ENCODE measurements at places on chromosomes 3 and 15.

DNA sequence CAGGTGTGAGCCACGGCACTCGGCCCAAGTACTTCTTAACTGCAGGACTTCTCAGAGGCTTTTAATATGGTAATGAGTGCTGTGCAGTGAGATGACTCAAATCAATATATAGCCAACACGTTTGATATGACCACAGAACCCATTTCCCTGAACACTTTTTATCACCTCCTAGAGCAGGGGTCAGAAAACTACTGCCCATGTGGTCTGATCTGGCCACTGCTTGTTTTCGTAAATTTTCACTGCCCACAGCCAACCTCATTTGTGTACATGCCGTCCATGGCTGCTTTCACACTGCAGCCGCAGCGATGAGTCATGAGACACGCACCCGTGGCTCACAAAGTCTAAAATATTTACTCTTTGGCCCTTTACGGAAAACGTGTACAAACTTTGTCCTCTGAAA is 179.2 kb downstream of the RORA start:
- no peak for ATAC-seq

GRCh38 chr3:177574222-177574856 is 377.1 kb upstream of the TBL1XR1 start:
- ATAC-seq: peak; percentile 99

DNA sequence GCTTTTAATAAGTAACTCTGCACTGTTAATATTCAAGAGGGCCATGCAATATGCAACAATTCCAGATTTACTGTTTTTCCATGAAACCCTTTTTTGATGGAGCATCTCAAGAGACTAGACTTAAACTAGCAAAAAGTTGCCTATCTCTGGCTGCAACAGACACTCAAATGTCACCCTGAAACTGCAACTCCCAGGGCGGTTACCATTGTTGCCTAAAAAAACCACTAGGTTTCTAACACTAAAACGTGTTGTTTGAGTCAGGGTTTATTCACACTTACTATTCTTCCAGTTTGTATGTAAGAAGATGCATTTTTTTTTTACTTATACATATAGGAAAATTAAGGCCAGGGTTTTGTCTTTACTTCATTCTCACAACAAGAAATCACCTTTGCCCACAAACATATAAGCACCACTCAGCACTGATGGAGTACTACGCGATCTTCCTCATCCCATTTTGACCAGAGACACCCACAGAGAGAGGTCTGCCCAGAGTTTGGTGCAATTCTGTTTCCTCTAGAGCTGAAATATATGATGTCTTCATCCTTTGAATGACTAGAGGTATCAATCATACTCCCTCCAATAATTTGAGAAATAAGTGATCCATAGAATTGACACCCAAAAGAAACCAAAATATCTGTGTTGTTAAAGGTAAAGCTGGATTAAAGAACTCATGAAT is 124.0 kb upstream of the SNTN start:
- ATAC-seq: no peak

DNA sequence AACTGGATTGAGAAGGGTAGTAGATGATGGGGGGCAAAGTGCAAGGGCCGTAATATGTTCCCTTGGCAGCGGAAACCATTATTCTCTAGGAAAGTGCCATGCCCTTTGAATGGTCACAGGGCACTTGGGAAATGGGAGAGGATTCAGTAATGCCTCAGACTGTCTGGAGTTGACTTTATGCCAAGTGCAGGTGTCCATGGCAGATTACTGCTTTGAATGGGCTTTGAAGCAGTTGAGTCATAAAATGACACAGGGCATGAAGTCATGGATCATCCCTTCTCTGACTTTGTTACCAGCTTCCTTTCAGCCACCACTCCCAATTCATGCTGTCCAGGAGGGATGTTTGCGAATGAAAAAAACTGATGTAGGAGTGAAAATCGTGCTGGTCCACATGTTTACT is 20.1 kb downstream of the AADACL2 start:
- no peak for ATAC-seq

- peak; percentile 78 for ATAC-seq
Observed at GRCh38 chr15:68586274-68586961, 7.6 kb downstream of the CORO2B start.

- peak; percentile 46 for ATAC-seq
Observed at GRCh38 chr3:16290007-16290826, 25.2 kb downstream of the OXNAD1 start.

GRCh38 chr3:12729051-12729651 is 29.9 kb downstream of the TMEM40 start:
- ATAC-seq: no peak

GRCh38 chr3:177721864-177722785 is 524.8 kb upstream of the TBL1XR1 start:
- no peak for ATAC-seq

DNA sequence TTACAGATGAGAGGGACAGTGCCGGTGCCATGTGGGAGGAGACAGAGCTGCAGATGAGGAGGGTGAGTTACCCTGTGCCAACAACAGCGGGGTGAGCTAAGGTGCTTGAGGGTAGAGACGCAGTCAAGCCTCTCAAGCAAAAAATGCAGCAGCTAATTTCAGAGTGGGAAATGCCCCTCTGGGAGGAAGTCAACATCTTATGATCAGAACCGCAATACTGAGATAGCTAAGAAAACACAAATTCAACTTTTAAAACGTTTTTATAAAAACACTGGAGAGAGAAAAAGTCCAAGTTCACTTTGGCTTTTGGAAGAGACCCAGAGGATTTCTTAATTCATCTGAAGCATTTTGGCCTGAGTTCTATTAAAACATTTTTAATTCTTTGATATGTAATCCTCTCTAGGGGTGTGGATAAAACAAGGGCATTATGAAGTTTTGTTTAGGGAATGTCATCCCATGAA is 319.2 kb downstream of the SLC9A9 start:
- ATAC-seq: no peak

DNA sequence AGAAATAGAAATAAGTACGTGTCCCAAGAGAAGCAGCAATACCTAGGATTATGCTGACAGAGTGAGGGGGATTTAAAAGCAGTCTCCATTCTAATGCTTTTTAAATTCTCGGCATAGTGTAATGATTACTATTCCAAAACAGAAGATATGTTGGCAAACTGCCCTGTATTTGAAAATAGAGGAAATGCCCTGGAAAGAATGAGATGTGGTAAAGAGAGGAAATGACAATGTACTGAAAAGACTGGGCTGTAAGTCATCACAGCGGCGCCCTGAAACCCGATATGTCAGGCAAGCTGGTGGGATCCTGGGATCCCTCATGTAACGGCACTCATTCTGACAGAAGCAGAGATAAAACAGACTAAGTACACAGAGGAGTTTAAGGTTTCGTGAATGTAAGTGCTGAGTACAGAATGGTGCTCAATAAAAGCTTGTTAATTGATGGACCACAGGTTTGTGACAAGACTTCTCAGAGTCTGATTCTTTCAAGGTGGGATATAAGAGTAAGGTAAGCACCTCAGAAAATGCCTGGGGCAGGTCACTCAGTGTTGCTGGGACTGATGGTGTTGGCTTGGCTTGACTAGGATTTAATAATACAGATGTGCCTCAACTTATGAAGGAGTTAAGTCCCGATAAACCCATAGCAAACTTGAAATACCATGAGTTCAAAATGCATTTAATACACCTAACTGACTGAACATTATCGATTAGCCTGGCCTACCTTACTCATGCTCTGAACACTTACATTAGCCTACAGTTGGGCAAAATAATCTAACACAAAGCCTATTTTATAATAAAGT is 91.4 kb downstream of the NFKBIZ start:
- no peak for ATAC-seq

GRCh38 chr3:34159613-34160420 is 361.4 kb downstream of the PDCD6IP start:
- no peak for ATAC-seq

GRCh38 chr15:100785181-100786138 is 94.2 kb upstream of the ALDH1A3 start:
- no peak for ATAC-seq

- ATAC-seq: no peak
Observed at GRCh38 chr3:48243886-48244285, 3.0 kb downstream of the ZNF589 start.

- ATAC-seq: peak; percentile 70
Observed at GRCh38 chr15:66225656-66226274, 27.8 kb downstream of the MEGF11 start.

DNA sequence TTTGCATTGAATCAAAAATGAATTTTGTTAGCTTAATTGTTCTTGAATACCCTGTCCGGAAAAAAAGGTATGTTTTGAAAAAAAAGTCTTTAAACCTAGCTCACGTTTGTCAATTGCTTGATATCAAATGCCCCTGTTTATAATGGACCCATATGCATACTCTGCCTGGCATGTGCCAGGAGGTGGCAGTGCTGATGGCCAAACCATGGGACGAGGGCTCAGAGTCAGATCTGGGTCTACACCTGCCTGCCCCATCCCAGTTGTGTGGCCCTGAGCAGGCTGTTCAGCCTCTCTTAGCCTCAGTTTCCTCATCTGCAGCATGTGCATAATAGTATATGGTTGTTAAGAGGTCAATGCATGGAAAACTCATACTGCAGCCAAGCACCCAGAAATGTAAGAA is 38.8 kb downstream of the PRKCD start:
- ATAC-seq: peak; percentile 23

DNA sequence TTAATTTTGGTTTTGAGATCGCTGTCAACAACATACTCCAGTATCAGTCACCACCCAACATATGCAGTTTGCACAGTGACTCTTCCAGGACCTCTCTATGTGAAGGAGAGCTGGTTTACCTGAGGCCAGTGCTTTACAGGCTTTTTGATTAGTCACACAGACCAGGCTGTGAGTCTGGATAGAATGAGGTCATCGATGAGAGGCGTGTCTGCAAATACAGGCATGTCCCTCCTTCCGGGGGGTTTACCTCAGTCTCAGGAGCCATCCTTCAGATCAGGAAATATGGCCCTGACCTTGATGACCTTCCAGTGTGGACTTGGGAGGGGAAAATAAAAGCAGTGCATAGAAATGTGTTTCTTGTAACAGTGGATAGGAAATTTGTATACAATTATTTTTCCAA is 46.9 kb downstream of the KBTBD12 start:
- ATAC-seq: peak; percentile 93

DNA sequence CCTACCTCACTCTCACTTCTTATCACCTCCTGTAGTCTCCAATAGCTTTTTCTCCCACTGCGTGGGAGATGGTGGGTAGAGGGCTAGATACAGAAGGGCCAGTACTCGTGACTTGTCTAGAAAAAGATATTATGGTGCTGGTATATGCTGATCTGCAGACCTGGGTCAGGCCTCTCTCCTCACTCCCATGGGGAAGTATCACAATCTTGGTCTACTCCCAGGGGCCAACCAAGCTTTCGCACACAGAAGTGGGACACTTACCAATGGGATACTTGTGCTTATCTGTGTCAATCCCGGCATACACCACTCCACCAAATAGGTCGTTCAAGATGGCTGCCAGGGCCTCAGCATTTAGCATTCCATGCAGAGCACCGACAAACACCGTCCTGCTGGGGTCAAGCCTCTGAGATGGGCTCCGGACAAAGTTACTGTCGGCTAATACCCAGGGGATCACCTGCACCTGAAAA is 9.0 kb upstream of the RPS17 start:
- ATAC-seq: no peak

Measured in motor neuron (in vitro differentiated cells).